Skin of body (tissue), 3 donors: ENCODE measurements at places on chromosomes 5 and 9.
A peak's percentile ranks its signal among the peaks of the same experiment; 100 is the strongest.

DNA sequence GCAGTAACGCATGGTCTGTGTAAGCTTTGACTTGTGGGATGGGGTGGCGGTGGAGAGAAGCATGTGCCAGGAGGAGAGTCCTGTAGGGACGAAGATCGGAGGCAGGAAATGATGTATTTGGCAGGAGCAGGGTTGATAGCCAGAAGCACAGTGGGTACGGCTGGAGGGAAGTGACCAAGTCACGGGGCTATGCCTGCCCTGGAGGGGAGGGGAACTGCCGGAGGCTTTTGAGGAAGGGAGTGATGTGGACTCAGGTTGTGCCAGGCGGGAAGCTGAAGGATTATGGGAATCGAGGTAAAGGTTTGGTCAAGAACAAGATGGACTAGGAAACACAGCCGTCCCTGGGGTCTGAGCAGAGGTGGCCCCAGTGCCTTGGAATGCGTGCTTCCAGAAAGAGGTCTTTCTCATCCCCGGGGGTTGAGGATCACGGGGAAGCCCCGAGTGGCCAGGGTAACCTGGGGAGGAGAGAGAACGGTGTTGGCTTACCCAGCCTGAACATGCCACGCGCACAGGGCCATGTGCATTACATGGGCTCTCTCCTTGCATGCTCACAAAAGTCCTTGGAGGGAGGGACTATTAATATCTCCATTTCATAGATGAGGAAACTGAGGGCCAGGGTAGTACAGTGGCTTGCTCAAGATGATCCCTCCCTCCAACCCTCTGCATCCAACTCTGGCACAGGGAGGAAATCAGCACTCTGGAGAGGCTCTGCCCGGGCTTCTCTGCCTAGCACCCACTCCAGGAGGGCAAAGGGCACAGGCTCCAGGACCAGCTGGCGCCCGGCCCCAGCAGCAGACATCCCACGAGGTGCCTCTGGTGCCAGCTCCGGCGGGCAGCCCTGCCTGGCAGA lies 253.8 kb downstream of the PBX3 start:
- DNase-seq: no peak

- no peak for DNase-seq
Measured at GRCh38 chr5:96562614-96563013, 99.6 kb upstream of the CAST start.

- DNase-seq: no peak
Measured at GRCh38 chr9:126752881-126753670, 51.8 kb upstream of the ZBTB43 start.

DNA sequence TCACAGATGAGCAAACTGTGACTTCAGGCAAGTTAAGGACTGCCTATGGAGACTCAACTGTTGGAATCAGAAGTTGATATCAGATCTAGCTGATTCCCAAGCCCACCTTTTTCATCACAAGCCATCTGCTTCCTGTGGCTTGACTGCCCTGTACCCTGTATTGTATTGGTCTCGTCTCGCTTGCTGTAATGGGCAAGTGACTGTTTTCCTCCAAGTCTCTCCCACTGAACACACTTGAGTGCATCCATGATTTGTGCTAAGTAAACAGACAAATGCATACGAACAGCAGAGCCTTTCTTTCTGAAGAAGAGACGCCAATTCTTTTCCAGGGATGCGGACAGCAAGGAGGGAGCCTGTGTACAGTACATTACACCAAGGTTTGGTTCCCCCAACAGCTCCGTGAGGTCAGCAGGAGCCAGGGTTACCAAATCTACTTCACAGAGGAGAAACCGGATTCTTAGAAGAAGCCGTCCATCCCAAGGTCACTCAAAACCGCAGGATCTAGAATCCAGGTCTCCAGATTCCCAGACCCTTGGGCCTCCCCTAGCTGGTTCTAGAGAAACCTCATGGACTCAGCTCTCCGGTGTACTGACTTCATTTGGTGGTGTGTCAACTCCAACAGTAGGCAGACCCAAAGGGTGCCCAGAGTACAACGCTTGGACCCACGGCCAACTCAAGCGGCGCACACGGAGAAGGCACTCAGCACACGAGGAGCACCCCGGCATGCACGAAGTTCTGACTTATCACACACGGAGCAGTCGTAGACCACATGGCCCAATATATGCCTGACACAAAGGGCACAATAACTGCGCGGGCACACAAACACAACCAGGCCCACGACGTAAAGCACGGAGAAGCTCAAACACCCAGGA lies 1.1 kb downstream of the BAG1 start:
- peak; percentile 26 for DNase-seq

GRCh38 chr9:133934482-133935232 lies 57.5 kb downstream of the VAV2 start:
- DNase-seq: no peak

- DNase-seq: peak; percentile 79
Measured at GRCh38 chr5:77086689-77087483, at the start of gene ZBED3. ZBED3 (minus strand) TSS chr5:77087285; CDS start chr5:77077878, 9,407 bp downstream.

DNA sequence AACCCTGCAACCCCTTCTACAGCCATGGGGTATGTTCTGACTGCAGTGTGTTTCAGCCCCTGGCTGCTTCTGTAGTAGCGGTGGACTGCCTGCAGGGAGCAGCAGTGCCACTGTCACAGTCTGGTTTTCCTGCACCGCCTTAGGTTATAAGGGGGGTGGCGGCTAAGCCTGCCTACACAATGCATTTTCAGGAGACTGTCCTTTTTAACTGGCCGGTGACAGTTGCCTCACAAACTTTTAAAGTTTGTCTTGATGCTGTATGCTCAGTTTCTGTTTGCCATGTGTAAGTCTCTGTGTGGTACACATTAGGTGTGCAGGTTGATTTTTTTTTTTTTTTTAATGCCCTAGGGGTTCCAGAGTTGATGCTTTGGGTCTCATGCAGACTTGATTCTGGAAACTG lies 53.0 kb downstream of the NUP214 start:
- no peak for DNase-seq

DNA sequence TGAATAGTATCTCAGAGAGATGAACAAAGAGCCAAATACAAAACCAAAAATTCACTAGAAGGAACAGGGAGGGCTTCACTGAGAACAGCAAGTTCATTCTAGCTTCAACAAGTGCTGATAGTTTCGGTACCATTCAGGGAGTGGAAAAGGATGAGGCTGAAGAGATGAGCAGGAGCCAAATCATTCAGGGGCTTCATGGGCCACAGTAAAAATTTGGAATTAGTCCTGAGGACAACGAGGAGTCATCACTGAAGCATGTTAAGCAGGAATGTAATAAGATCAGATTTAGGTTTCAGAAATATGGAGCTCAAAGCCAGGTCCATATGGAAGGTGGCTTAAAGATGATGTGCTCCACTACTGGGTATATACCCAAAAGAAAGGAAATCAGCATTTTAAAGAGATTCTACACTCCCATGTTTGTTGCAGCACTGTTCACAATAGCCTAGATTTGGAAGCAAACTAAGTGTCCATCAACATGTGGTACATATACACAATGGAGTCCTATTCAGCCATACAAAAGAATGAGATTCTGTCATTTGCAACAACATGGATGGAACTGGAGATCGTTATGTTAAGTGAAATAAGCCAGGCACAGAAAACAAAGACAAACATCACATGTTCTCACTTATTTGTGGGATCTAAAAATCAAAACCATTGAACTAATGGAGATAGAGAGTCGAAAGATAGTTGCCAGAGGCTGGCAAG lies 36.2 kb downstream of the SPOCK1 start:
- no peak for DNase-seq

DNA sequence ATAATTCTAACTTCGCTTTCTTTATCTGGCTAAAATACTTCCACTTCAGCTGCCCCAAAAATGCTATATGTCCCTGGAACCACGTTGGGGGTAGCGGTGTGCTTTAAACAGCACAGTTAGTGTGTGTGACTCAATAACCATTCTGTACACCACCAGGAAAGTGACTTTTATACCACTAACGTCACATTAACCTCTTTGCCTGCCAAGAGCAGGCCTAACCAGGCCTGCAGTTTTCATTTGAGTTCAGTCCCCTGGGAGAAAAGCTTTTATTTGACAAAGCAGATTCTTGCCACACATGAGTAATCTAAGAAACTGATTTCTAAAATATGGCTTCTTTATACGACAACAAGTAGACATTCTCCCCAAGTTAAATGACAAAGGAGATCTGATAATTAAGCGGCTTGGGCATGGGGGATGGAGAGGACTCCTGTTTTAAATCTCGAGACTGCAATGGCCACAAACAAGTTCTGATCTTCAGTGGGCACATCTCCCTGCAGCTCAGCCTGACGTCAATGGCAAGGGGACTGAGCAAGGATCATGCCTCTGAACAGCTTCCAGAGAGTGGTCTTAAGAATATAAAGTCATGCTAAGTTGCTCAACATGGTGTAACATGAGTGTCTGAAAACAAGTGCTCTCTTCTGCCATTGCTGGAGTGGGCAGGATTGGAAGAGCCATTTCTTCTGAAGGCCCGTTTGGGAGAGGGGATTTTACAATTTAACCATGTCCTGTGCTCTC lies 91.8 kb downstream of the GLIS3 start:
- peak; percentile 42 for DNase-seq

DNA sequence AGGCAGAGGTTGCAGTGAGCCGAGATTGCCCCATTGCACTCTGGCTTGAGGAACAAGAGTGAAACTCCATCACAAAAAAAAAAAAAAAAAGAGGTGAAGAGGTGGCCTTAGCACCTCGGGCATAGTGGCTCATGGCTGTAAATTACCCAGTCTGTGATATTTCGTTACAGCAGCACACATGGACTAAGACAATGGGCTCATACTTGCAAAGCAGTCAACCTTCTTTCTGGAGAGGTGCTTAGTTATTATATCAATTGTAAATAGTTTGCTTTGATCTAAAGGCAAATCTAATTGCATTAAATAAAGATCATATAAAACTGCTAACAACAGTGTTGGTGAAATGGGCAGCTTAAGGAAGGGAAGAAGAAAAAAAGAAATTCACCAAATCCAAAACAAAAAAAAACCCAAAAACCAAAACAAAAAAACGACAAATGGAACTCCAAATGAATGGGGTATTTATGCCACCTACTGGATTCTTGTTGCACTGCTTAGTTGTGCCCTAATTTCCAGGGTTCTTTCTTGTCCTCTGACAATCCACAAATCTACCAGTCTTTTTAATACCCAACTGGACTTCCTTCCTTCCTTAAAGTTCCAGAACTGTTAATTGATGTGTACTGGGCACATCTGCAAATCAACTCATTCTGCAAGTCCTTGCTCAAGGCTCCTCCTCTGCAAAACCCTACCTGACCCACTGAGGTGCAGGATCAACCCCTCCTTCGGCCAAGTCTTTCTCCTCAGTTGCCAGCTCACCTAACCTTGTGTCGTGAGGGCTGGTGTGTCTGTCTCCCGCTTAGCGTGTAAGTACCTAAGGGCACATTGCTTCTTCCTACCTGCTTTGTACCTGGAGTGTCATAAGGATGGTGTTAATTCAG lies 35.0 kb upstream of the DMRT1 start:
- no peak for DNase-seq

DNA sequence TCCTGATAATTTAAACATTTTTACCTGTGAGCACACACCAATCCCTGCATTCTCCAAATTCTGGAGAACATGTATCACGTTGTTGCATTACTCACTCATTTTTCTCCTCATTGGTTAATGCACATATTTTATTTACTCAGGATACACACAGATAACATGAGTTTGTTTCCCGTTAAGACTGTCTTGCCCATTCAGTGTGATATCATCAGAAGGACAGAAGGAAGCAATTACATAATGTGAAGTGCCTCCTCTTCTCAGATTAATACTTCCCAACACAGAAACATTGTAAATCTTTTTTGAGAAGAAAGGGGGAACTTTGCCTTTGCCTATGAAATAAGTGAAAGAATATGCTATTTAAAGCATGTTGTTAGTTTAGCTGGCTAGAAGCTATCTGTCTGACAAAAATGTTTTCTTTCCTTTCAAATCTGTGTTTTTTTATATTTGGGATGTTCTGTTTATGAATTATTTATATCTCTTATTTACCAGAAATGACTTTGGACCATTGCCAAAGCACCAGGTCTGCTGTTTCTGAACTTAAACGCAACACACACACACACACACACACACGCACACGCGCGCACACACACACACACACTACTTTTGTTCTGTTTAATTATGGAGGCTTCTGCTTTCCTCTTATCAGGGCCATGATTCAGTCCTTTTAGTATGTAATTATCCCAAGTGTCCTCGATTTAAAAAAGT lies 186.5 kb downstream of the CHSY3 start:
- DNase-seq: peak; percentile 47

DNA sequence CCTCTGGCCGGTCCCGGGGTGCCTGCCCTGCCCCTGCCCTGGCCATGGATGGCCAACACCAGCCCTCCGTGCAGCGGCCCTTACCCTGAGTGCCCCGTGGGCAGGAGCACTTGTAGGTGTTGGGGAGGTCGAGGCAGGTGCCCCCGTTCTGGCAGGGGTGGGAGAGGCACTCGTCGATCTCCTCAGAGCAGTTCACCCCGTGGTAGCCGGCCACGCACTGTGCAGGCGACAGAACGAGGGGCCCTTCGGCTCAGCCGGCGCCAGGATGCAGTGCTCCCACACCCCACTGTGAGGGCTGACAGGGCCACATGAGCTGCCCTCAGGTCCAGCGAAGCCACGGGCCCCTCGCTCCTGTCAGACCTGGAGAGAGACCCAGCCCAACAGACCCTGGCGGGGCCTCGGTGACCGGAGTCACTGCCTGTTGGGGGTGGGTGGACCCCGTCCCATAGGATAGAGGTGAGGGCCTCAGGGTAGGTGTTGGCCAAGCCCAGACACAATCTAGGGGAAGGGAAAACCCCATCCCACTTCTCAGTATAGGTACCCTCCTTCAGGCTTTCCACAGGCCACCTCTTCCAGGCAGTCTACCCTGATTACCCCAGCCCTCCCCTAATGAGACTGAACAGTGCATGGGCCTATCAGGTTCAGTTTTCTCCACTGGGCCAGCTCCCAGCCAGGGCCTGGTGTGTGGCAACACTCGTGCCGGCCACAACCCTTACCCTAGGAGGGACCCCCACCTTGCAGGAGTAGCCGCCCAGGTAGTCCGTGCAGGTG lies 24.6 kb upstream of the SEC16A start:
- DNase-seq: no peak

DNA sequence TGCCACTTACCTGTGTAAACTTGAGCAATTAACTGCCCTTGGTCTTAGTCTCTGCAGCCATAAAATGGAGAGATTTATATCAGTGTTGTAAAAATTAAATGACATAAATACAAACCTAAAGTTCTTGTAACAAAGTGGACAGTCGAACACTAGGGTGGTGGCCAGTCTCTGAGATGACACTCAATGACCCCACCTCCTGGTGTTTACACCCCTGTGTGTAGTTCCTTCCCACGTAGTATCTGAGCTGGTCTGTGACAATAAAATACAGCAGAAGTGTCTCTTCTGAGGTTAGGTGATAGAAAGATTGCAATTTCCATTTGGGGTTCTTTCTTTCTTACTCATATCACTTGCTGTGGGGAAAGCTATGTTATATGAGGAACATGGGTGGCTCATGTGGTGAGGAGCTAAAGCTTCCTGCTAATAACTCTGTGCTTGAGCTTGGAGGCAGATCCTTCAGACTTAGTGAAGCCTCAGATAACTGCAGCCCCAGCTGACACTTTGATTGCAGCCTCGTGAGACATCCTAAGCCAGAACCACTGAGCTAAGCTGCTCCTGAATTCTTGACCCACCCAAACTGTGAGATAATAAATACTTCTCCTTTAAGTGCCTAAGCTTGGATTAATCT lies 173.4 kb upstream of the CHD1 start:
- DNase-seq: no peak
